ENCODE measurements at places on chromosomes 1 and 21.
A peak's percentile ranks its signal among the peaks of the same experiment; 100 is the strongest.

DNA sequence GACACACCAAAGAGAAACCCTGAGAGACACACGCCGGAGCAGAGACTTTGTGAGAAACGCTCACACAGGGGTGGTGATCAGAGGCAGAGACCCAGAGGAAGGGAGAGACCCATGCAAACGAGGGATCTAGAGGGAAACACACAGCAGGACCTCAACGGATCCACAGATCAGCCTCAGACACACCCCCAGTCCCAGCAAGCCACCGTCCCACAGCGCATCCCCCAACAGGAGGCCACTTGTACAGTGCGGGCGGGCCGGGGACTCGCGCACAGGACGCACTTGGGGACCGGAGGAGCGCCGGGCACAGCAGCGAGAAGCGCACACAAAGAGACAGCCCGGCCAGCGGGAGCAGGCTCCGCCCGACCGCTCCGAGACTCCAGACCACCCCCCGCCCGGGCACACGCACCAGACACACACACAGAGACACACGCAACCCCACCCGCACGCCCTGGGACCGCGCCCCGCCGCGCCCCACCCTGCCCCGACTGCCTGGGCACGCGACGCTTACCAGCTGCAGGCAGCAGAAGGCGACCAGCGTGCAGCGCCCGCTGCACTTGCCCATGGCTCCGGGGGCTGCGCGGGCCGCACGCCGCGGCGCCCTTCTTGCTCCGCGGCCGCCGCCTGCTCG is 587 bp downstream of the NKAIN1 start:
- DNase-seq, result no peak

DNA sequence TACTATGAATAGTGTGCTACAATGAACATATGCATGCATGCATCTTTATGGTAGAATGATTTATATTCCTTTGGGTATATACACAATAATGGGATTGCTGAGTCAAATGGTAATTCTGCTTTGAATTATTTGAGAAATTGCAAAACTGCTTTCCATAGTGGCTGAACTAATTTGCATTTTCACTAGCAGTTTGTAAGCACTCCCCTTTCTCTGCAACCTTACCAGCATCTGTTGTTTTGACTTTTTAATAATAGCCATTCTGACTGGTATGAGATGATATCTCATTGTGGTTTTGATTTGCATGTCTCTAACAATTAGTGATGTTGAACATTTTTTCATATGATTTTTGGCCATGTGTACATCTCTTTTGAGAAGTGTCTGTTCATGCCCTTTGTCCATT is 24.0 kb upstream of the DIRAS3 start:
- no peak for DNase-seq

DNA sequence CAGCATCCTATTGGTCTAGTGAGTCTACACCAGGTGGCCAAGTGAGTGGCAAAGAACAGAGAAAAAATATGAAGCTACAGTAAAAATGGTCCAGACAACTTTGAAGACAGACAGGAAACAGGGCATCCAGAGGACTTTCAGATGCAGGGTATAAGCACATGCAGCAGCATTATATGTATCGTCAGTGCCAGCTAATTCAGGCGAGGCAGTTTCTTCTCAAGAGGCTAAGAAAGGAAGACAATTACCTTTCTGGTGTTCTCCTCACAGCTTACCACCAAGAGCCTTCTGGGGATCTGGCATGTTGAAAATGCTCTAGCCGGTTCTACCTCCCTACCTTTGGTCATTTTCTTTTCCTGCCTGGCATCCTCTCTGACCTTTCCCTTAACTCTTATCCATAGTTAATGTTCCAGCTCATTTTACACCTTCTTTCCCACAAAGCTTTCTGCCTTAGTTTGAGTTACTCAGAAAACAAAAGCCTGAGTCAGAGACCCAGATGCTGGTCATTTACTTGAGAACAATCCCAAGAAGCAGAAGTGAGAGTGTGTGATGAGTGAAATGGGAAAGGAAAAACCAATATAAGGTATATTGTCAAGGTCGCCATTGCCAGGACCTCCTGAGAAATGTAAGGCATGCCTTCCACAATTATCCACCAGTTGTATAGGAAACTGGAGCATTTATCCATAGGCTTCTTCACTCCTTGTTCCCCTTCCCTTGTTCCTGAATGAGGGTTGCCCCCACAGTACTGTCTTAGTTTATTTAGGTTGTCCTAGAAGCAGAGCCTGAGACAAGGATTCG is 444.1 kb downstream of the PLPP3 start:
- DNase-seq, result no peak

GRCh38 chr1:111372336-111372965 is 55.1 kb downstream of the OVGP1 start:
- no peak for DNase-seq

GRCh38 chr1:28877132-28877781 is 37.1 kb upstream of the EPB41 start:
- DNase-seq, result peak; percentile 65

DNA sequence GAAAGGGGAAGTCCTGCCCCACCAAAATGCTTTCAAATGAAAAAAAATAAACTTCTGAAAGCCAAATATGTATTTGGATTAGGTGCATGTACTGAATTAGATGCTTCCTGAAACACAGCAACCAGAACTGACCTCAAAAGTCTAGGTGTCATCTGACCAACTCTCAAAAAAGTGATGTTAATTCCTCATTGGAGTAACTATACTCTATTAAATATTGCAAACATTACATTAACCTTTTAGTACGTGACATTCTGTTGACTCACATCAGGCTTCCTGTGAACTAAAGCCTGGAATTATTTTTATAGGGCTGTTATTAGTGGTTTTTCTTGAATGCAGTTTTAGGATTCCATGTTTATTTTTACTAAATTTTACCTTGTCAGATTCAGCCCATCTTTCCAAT is 73.5 kb downstream of the ASTN1 start:
- DNase-seq, result no peak

- no peak for DNase-seq
These were observed 70.5 kb downstream of the SSBP3 start for GRCh38 chr1:54335755-54336108.

- no peak for DNase-seq
These were observed 28.9 kb downstream of the RPAP2 start for GRCh38 chr1:92327794-92328193.

DNA sequence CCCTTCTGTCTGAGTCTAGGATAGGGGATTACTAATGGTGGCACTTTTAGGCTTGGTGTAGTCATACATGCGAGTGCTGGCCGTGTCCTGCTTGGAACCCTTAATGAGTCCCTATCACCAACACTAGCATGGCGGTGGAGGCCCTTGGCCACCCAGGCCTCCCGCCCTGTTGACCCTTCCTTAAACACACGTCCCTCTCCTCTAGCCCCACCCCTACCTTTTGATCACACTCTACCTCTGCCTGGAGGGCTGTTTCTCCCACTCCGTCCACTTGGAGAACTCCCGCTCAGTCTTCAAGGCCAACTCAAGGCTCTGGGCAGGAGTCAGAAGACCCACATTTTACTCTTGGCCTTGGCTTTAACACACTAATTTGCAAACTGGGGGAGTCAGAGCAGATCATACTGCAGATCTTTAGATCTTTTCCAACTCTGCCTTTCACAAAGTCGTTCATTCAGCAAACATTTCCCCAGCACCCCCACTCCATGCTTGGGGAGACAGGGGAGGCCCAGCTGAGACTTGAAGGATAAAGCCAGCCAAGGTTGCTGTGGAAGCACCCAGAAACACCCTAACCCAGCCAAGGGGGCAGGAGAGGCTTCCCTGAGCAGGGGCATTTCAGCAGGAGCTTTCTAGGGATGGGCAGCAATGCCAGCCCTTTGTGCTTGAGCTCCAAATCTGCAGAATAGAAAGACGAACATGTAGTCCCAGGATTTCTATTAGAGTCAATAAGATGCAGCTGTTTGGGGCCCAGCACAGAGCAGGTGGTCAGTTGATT is 1.9 kb downstream of the PODN start:
- no peak for DNase-seq

DNA sequence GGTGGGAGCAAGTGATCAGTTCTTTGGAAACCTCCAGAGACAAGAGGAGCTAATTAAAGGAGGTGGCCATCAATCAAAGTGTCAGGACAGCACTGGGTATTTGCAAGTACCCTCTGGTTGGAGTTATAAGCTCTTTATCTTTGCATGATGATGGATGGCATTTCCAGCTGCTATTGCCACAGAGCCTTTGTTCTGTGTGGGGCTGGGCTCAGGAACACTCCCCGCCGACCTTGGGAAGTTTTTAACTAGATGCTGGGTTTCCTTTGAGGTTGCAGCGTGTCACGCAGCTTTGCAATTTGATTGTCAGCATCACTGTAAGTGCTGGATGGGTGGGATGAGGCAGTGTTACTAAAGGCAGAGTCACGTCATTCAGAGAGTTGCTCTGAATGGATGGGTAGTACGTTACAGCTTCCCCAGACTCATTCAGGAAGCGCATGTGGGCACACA is 68.9 kb downstream of the CNIH3 start:
- DNase-seq, result no peak

All from stimulated activated naive CD4-positive, alpha-beta T cell (primary cell).